ENCODE measurements at places on chromosomes 3 and 15. TPM values are rescaled to one million over a fixed set of nuclear protein-coding genes. Genes with fewer than 3 reads are reported as not detected.

Gene STRA6
- 0.40 TPM for total RNA-seq

Gene GXYLT2
- total RNA-seq = 39.1 TPM

Gene VEPH1
- total RNA-seq = 1.2 TPM

Gene PTH1R
- total RNA-seq = 20.7 TPM

GRCh38 chr15:68512052-68512451 lies 66.7 kb upstream of the CORO2B start:
- DNase-seq = no peak

Gene DNAJB8
- not detected for total RNA-seq
